ENCODE measurements at places on chromosomes 7 and 10. TPM values are rescaled to one million over a fixed set of nuclear protein-coding genes. Genes with fewer than 3 reads are reported as not detected.

The RARRES2 gene
- 99.9 TPM for total RNA-seq

- no peak for DNase-seq
Measured at GRCh38 chr7:43585562-43585961, 2.7 kb downstream of the STK17A start.

DNA sequence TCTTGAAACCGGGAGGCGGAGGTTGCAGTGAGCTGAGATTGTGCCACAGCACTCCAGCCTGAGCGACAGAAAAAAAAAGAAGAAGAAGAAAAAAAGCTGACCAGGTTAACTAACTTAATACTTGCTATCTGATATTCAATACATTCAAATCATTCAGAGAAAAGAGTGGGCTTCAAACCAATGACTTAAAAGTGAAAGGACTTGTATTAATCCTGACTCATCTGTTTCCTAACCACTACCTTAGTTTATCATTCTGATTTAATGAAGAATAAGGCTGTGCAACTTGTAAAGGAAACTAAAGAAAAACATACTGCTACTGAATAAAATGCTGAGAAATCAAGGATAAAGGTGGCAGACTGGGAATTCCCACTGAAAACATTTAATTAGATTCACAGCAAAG is 128.4 kb downstream of the NRBF2 start:
- DNase-seq, result no peak

The HTRA1 gene
- total RNA-seq, result 15.5 TPM

DNA sequence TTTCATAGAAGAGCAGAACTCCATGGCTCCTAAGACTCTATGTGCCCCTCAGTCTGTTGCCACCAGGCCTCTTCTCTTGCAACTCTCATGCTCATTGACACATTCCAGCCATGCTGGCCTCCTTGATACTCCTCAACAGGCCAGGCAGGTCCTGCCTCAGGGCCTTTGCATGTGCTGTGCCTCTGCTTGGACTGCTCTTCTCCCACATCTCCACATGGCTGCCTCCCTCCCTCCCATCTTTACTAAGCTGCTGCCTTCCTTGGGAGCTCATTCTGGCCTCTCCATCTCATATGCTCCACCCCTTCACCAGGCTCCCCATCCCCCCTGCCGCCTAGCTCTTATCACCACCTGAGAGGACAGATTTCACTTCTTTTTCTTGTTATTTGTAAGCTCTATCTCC is 103.8 kb upstream of the GPR26 start:
- DNase-seq, result peak; percentile 21

DNA sequence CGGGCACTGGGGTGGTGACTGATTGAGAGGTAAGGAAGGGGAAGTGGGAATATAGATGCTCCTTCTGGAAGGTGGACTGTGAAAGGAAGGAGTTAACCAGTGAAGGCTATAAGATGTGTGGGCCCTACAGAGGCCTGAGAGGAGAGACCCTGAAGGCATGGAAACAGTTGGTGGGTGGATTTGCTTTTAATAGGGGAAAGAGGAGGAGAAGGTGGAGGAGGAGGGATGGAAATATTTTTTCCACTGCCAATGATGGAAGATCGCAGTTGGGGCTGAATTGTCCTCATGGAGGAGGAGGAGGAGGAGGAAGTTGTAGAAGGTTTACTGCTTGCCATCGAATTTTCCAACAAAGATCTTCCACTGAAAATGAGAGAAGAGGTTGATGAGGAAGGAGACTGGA is 80.3 kb downstream of the KIAA1217 start:
- DNase-seq, result no peak

The AQP1 gene
- 86.5 TPM for total RNA-seq
